ENCODE measurements at places on chromosomes 7 and 10.

DNA sequence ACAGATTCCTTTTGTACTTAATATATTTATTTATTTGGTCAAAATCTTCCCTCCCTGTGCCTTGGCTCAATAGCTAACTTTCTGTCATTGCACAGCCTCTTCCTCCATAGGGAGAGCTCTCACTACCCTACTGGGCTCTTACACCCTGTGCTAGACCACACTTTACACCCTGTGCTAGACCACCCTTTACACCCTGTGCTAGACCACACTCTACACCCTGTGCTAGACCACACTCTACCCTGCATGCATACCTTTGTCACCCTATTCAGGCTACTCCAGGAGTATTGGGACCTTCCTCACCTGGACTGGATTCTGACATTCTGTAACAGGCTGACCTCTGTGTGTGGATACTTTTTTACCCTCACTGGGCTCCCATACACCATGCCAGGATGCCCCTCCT, 298.5 kb upstream of the TPK1 start:
- no peak for DNase-seq

DNA sequence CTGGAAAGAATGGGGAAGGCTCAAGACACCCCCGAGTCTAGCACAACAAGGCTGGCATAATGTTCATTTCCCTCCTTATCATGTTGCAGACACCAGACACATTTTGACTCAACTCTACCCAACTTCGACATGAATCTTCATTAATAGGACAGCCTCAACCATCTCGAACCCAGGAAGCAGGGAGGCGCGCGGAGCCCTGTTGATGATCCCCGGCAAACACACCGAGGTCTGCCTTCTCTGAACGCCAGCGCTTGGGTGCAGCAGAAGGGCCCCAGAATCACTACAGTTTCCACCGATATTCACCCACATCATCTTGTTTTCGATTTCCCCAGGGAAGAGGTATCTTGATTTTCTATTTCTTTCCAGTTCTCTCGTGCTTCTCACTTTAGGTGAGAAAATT, 563.6 kb downstream of the TCERG1L start:
- DNase-seq = no peak

- DNase-seq = no peak
Observed at GRCh38 chr10:3756360-3756740, 28.7 kb downstream of the KLF6 start.

GRCh38 chr10:6838118-6838517, 258.0 kb upstream of the PRKCQ start:
- no peak for DNase-seq

GRCh38 chr10:36097696-36098095, 455.6 kb upstream of the FZD8 start:
- no peak for DNase-seq

DNA sequence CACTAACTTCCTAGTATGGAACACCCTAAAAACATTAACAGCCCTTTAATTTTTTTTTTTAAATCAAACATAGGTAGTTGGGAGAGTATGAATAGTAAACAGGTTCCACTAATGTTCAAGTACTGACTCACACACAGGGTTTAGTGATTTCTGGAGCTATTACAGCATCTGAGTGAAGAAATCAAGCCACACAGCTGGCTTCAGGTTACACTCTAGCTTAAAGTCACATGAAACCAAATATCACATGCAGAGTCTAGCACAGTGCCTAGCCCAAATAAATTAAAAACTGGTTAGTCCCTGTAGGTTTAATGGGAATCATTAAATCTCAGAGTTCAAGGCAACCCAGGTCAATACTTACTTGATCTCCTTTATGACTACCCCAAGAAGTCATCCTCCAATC, 11.6 kb downstream of the PANK1 start:
- DNase-seq = no peak

GRCh38 chr7:43639858-43640491, 57.1 kb downstream of the STK17A start:
- no peak for DNase-seq

- no peak for DNase-seq
Observed at GRCh38 chr7:80981405-80981804, 62.6 kb upstream of the SEMA3C start.

DNA sequence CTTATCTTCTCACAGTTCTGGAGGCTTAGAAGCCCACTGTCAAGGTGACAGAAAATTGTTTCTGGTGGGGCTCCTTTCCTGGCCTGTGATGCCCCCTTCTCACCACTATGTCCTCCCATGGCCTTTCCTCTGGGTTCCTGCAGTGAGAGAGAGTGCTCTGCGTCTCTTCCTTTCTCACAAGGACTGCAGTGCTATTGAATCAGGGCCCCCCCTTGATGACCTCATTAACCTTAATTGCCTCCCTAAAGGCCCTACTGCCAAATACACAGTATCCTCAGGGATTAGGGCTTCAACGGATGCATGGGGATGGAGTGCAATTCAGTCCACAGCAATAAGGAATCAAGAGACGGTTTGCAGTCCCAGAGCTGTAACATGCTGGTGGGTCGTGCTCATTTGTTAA, 82.0 kb upstream of the GRB10 start:
- no peak for DNase-seq

DNA sequence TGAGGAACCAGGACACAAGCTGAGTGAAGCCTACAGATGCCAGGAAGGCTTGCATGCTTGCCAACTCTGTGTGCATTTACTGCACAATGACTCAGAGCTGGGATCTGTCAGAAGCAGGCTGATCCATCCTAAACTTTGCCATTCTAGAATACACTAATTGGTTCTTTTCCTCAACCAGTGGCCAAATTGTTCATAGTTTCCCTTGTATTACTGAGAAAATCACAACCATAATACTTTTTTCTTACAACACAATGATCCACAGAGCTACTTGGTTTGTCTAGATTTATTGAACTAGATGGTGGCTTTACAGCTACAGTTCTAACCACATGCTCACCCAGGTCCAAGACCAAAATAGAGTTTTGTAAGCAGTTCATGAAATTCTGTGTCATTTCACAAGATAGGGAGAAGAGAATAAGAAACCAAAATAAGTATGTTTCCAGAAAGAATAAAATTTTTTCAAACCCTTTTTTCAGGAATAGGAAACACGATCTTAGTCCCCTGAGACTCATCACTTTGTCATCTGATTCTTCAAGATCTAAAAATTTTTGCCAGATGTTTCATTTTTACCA, 21.0 kb upstream of the LRRC17 start:
- no peak for DNase-seq

DNA sequence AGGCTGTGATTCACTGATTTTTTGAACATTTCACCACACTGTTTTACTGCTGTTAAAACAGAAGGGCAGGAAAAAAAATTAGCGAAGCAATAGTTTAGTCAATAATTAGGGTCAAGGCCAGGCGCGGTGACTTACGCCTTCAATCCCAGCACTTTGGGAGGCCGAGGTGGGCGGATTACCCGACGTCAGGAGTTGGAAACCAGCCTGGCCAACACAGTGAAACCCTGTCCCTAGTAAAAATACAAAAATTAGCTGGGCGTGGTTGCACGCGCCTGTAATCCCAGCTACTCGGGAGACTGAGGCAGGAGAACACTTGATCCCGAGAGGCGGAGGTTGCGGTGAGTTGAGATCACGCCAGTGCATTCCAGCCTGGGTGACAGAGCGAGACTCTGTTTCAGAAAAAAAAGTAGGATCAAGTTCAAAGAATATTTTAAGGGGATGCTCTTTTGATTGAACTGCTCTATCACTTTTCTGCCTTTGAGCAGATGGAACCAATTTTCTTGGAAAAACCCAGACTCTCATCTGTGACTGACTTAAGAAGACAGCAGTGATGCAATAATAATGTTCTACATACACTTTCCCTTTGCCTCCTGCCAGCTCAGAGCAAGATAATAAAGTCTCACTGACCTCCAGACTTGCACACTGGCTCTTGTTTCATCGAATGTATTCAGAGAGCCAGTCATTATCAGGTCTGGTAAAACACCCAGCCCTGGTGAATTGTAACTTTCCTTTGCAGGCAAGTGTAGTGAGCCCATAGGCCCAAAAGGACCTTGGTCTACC, 1.6 kb upstream of the PPA1 start:
- no peak for DNase-seq

DNA sequence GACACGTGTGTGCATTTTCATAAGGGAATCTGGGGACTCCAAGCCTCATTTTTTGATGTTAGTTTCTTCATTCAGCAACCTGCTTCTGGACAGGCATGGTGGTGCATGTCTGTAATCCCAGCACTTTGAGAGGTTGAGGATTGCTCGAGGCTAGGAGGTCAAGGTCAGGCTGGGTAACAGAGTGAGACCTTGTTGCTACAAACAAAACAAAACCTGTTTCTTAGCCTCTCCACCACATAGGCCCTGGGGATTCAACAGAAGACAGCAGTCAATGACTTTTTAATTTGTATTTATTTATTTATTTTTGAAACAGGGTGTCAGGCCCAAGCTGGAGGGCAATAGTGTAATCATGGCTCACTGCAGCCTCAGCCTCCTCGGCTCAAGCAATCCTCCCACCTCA, 6.9 kb upstream of the CYTH3 start:
- DNase-seq = no peak

- DNase-seq = no peak
Observed at GRCh38 chr7:8114175-8114574, 145.6 kb downstream of the GLCCI1 start.

- DNase-seq = no peak
Observed at GRCh38 chr7:2821161-2821841, 22.8 kb downstream of the GNA12 start.

- DNase-seq = no peak
Observed at GRCh38 chr10:926075-926698, 5.3 kb downstream of the LARP4B start.

Measured in activated T-cell treated with anti-CD3 and anti-CD28 coated beads for 4 hours (primary cell).